ENCODE measurements at places on chromosomes 1 and 21.

DNA sequence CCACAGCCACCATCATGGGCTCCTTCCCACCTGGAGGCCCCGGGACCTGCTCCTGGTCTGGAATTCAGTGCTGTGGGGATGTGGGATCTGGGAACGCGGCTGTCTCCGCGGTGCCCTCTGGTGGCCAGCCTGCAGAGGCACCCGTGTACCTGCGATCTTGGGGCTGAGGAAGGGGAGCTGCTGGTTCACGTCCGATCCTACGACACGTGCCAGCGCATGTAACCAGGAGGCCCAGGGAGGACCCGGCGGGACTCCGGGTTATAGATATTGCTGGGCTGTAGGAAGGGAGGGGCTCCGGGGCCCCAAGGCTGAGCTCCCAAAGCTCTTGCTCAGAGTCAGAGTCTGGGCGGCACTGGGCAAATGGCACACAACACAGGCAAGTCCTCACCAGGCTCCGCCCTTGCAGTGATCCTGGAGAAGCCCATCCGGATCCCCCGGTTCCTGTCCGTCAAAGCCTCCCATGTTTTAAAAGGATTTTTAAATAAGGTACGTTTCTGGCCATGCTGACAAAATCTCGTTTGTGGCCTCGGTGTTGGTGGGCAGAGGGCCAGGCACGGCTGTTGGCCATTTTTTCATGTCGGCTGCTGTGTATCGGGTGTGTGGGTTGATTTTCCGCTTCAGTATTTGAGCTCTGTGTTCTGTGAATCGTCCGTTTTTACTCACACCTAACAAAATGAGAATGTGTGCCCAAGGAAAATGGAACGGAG, 20.1 kb downstream of the FAAP20 start:
- no peak for DNase-seq

- DNase-seq, result no peak
These were observed 41.1 kb upstream of the TRABD2B start for GRCh38 chr1:48038270-48038767.

GRCh38 chr1:75129983-75130789, 4.0 kb upstream of the LHX8 start:
- no peak for DNase-seq

- no peak for DNase-seq
These were observed 38.7 kb downstream of the FASLG start for GRCh38 chr1:172697534-172698002.

DNA sequence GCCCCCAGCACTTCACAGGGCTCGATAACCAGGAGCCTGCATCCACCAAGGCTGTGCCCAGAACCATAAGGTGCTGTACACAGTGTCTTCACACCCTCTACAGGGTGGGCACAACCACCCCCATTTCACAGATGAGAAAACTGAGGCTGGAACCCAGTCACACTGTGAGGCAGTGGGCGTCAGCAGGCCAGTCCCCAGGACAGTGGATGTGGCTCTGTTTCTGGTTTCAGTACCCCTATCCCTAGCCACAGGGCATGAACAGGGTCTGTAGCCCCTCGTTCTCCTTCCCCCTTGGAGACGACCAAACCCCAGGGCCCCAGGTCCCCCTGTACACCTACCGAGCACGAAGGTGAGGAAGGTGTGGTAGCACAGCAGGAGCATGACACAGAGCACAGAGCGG, 27.6 kb downstream of the TTC39A start:
- DNase-seq, result no peak

DNA sequence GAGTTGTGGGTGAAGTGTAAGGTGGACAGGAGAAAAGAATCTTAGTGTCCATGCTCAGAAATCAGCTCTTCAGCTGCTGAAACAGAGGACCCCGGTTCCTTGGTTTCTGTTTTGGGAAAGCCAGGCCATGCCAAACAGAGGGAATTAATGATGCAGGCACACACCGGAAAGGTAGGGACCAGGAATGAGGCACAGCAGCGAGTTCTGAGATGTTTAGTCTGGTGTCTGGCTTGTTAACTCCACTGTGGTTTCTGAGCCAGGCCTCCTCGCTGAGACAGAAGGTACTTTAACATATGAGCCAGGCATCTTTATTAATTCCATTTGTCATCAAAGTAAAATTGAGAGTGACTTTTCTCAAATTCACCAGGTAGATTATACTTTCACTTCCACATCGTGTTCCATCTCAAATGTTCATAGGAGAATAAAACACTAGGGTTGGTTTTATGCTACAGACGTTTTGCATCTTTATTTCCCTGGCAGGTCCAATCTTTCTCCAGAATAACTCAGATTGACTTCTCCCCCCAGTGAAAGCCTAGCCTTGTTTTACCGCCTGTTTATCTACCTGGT, 23.5 kb downstream of the LRRC8D start:
- no peak for DNase-seq

DNA sequence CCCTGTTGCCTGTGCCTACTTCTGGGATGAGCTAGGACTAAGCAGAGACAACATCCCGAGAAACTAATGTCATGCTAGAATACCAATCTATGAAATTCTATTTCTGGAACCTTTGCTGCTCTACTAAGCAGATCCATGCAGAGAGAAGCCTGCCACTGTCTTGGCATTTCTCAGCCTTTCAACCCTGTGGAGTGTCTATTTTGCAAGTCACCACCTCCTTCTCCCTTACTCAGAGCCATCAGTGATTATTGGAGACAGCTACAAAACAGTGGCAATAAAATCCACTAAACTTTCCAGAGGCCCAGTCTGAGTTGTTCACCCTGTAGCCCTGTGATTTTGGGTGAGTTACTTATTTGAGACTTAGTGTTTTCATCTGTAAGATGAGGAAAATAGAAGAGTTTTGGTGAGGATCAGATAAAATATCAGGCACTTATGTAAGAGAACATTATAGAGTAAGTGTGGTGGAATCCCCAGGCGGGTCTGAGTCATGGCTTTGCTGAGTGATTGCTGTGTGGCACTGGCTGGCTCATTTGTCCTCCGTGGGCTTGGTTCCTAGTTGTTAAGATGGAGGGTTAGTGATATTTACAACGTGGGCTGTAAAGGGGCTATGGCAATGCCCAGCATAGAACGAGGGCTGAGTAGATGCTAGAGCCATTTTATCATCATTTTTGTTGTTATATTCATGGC, 61.1 kb downstream of the FMN2 start:
- DNase-seq, result no peak

Data from kidney glomerular epithelial cell (primary cell).